ENCODE measurements at places on chromosomes 12 and 14. TPM values are rescaled to one million over a fixed set of nuclear protein-coding genes. Genes with fewer than 3 reads are reported as not detected.

SLC35E3 gene
- 9.2 TPM for total RNA-seq

LTBP2 gene
- total RNA-seq: 0.10 TPM

TRAFD1 gene
- 31.8 TPM for total RNA-seq

CABP1 gene
- total RNA-seq: not detected

ADAMTS20 gene
- not detected for total RNA-seq

LHX5 gene
- total RNA-seq: not detected

MYF6 gene
- total RNA-seq: not detected

KRT80 gene
- total RNA-seq: not detected

CD163L1 gene
- total RNA-seq: 2.1 TPM

PTPRQ gene
- not detected for total RNA-seq

FLVCR2 gene
- 9.4 TPM for total RNA-seq

LRCOL1 gene
- total RNA-seq: not detected

FAR2 gene
- 11.1 TPM for total RNA-seq

CCDC88C gene
- 277 TPM for total RNA-seq

CAPZA3 gene
- not detected for total RNA-seq

SLC4A8 gene
- total RNA-seq: 1.2 TPM

TAPBPL gene
- total RNA-seq: 61.1 TPM

KRT74 gene
- total RNA-seq: 0.72 TPM

TSPAN19 gene
- not detected for total RNA-seq

MYH6 gene
- not detected for total RNA-seq

PROX2 gene
- total RNA-seq: 0.54 TPM

BATF gene
- 70.0 TPM for total RNA-seq

LRTM2 gene
- not detected for total RNA-seq

SSPN gene
- total RNA-seq: not detected

FITM1 gene
- 4.3 TPM for total RNA-seq

OR4E2 gene
- total RNA-seq: not detected

COL2A1 gene
- total RNA-seq: not detected

KRT72 gene
- total RNA-seq: 44.4 TPM

TTC6 gene
- not detected for total RNA-seq

All from naive thymus-derived CD4-positive, alpha-beta T cell (primary cell).